ENCODE measurements at places on chromosomes 5 and 9. TPM values are rescaled to one million over a fixed set of nuclear protein-coding genes. Genes with fewer than 3 reads are reported as not detected.

DNA sequence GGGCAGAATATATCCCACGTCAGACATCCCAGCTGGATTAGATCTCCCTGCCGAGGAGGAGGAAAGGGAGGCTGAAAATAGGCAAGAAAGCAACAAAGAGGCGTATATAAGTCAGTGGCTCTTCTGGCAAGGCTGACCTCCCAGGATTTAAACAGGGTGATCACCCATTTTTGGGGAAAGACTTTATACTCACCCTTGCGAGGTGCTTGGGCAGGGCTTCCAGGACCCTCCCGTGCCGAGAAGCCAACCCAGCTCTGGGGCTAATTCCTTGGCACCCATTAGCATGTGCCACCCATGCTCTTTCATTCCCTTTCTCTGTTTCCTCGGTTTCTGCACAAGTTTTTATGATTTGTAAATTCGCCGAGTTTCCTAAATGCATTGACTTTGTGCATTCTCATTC lies 230.2 kb upstream of the IRX2 start:
- DNase-seq: no peak
- no peak overlapping the region for H3K27ac ChIP-seq
- no peak overlapping the region for H3K4me3 ChIP-seq
- H3K36me3 ChIP-seq: no peaks in the 10 kb centered on the region

DNA sequence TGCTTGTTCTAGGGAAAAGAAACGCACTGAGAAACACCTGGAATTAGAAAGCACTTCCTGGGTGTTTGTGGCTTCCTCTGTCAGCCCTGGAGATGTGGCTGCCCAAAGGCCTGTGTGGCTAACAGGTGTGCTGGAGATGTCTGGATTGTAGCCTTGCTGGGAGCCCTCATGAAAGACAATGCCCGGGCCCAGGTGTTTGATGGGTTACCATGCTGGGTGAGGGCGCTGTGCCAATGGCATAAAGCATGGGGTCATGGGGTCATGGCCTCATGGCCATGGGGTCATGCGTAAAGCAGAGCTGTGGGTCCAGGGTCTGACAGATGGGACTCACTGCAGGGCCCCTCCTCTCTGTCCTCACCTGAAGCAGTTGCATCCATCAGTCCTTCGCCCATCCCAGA lies 21.6 kb downstream of the ANKRD33B start:
- peaks cover 4% of the 10 kb centered on the region for H3K36me3 ChIP-seq
- H3K27me3 ChIP-seq: peaks cover 8% of the 10 kb centered on the region
- DNase-seq: no peak
- H3K4me1 ChIP-seq: peaks cover 4% of the 10 kb centered on the region
- H3K4me3 ChIP-seq: no peak overlapping the region
- H3K27ac ChIP-seq: no peak overlapping the region

GRCh38 chr9:90420768-90421513 lies 221.7 kb downstream of the DIRAS2 start:
- no peaks in the 10 kb centered on the region for H3K4me1 ChIP-seq
- H3K27ac ChIP-seq: no peak overlapping the region
- no peaks in the 10 kb centered on the region for H3K36me3 ChIP-seq

DNA sequence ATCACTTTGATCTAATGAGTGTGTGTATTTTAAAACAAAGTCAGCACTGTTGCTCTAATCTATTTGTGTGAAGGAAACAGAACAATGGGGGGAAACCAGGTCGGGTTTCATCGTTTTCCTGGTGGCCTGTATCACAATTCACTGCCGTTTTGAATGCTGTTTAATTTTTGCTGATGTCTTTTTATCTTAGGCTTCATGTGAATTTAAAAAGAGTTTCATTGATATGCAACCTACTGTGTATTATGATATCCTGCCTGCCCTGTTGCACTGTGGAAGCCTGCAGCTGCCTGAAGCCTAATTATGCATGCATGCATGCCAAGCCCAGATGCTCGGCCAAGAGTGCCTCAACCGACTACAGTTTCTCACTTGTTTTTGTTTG lies 307.5 kb downstream of the ZNF608 start:
- no peaks in the 10 kb centered on the region for H3K4me1 ChIP-seq
- no peak overlapping the region for H3K4me3 ChIP-seq
- H3K27me3 ChIP-seq: no peaks in the 10 kb centered on the region
- no peaks in the 10 kb centered on the region for H3K36me3 ChIP-seq
- DNase-seq: no peak

- H3K4me3 ChIP-seq: no peak overlapping the region
- DNase-seq: no peak
- no peaks in the 10 kb centered on the region for H3K4me1 ChIP-seq
- no peak overlapping the region for H3K27ac ChIP-seq
- peaks cover 7% of the 10 kb centered on the region for H3K27me3 ChIP-seq
Measured at GRCh38 chr9:68762570-68762969, 57.5 kb downstream of the PIP5K1B start.

DNA sequence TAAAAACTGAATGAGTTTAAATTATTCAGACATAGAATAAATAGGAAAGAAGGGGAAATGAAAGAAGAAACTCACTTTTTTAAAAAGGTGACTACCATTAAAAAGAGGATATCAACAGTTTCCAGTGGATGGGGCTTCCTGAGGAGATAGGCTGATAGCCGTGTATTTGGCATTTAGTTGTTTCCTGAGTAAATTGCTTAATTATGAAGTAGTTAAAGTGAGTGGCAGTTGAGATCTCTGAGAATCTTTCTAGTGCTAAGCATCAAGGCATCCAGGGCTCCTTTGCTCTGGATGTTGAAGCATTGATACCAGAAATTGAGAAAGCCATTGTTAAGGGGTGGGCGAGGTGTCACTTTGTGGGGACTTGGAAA lies 2.7 kb downstream of the TNFAIP8 start:
- DNase-seq: no peak
- peaks cover 100% of the 10 kb centered on the region for H3K4me1 ChIP-seq
- no peaks in the 10 kb centered on the region for H3K36me3 ChIP-seq
- H3K27ac ChIP-seq: peak overlapping the region; percentile 63

GRCh38 chr9:88251903-88252302 lies 113.6 kb upstream of the SPATA31C2 start:
- H3K4me1 ChIP-seq: no peaks in the 10 kb centered on the region
- H3K27me3 ChIP-seq: peaks cover 13% of the 10 kb centered on the region
- no peak overlapping the region for H3K27ac ChIP-seq
- no peak overlapping the region for H3K4me3 ChIP-seq

- H3K27ac ChIP-seq: no peak overlapping the region
- no peaks in the 10 kb centered on the region for H3K36me3 ChIP-seq
- H3K27me3 ChIP-seq: peaks cover 5% of the 10 kb centered on the region
- no peaks in the 10 kb centered on the region for H3K4me1 ChIP-seq
Measured at GRCh38 chr9:68832861-68833518, 128.0 kb downstream of the PIP5K1B start.

- H3K4me3 ChIP-seq: no peak overlapping the region
- no peak for DNase-seq
- no peaks in the 10 kb centered on the region for H3K27me3 ChIP-seq
- no peak overlapping the region for H3K27ac ChIP-seq
- peaks cover 14% of the 10 kb centered on the region for H3K36me3 ChIP-seq
- peaks cover 7% of the 10 kb centered on the region for H3K4me1 ChIP-seq
Measured at GRCh38 chr5:107340631-107341030, 330.1 kb downstream of the EFNA5 start.

DNA sequence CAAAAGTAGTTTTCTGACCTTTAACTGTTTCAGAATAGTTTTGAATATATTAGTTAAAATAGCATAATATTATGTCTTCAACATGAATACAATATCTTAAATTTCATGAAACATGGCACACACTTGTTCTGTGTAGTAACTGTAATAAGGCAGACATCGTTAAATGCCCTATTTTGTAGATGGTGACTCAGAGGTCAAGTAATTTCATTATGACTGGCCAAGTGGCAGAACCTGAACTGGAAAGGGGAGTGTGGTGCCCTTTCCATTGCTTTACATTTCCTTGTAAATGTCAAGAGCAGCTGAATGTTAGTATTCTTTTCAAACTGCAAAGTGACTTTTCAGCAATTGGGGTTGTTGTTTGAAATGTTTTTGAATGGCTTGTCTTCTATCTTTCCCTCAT lies 201.2 kb upstream of the CDKN2B start:
- H3K4me3 ChIP-seq: no peak overlapping the region
- no peaks in the 10 kb centered on the region for H3K36me3 ChIP-seq
- peaks cover 7% of the 10 kb centered on the region for H3K4me1 ChIP-seq
- H3K27me3 ChIP-seq: no peaks in the 10 kb centered on the region
- no peak for DNase-seq

- H3K36me3 ChIP-seq: peaks cover 10% of the 10 kb centered on the region
- no peak for DNase-seq
- no peak overlapping the region for H3K27ac ChIP-seq
- H3K27me3 ChIP-seq: no peaks in the 10 kb centered on the region
- H3K4me1 ChIP-seq: no peaks in the 10 kb centered on the region
- no peak overlapping the region for H3K4me3 ChIP-seq
Measured at GRCh38 chr9:113741886-113742854, 133.9 kb upstream of the ZNF618 start.

GRCh38 chr5:161778796-161779195 lies 69.1 kb upstream of the GABRA1 start:
- H3K4me3 ChIP-seq: no peak overlapping the region
- H3K36me3 ChIP-seq: no peaks in the 10 kb centered on the region
- no peaks in the 10 kb centered on the region for H3K27me3 ChIP-seq

- no peaks in the 10 kb centered on the region for H3K4me1 ChIP-seq
- DNase-seq: no peak
- no peaks in the 10 kb centered on the region for H3K36me3 ChIP-seq
- H3K27ac ChIP-seq: no peak overlapping the region
Measured at GRCh38 chr9:77131399-77131798, 45.9 kb upstream of the VPS13A start.

DNA sequence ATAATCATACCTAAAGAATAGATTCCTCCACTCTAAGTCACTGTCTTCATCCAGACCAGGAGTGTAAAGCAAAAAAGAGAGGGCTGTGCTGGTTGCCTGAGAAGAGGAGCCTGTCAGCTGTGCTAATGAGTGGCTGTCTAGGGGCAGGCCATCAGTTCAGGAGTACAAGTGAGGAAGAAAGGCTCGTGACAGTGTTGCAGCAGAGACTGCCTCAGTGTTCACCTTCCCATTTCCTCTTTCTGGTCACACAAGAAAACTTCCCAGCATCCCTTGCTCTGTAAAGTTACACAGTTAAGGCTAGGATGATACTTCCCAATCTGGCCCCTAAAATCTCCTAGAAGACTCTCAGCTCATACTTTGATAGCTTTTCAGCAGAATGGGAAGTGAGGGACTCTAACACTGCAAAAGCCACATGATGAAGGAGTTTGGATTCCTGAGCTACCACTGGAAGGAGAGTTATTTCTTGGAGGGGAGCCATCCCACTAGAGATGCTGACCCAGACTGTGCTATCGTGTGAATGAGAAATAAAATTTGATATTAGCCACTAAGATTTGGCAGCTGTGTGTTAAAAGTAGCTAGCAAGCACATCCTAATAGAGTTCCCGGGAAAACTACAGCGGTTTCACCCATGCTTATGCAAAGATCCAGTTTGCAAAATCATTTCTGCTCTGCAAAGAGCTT lies 67.1 kb downstream of the ADAMTS12 start:
- H3K4me1 ChIP-seq: no peaks in the 10 kb centered on the region
- no peak for DNase-seq
- H3K4me3 ChIP-seq: no peak overlapping the region
- peaks cover 2% of the 10 kb centered on the region for H3K27me3 ChIP-seq
- no peak overlapping the region for H3K27ac ChIP-seq

DNA sequence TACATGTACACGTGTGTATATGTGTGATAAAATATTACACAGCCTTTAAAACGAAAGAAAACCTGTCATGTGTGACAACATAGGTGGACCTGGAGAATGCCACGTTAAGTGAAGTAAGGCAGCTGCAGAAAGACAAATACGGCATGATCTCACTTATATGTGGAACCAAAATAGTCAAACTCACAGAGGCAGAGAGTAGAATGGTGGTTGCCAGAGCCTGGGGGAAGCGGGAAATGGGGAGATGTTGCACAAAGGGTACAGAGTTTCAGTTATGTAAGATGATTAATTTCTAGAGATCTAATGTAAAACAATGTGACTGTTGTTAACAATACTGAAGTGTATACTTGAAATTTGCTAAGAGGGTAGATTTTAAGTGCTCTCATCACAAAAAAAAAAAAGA lies 34.8 kb downstream of the ADAMTS12 start:
- DNase-seq: no peak
- no peak overlapping the region for H3K27ac ChIP-seq
- peaks cover 2% of the 10 kb centered on the region for H3K27me3 ChIP-seq
- H3K36me3 ChIP-seq: no peaks in the 10 kb centered on the region
- no peaks in the 10 kb centered on the region for H3K4me1 ChIP-seq

The SPATA31D4 gene
- polyA plus RNA-seq: not detected

The GPX3 gene
- polyA plus RNA-seq: not detected

The GPR151 gene
- not detected for polyA plus RNA-seq

The ALDH7A1 gene
- not detected for polyA plus RNA-seq

The UBLCP1 gene
- 68.7 TPM for polyA plus RNA-seq

The PIP5KL1 gene
- 0.14 TPM for polyA plus RNA-seq

The PCDHGA8 gene
- 0.07 TPM for polyA plus RNA-seq

The FIBCD1 gene
- not detected for polyA plus RNA-seq

Measured in immature natural killer cell (primary cell).